ENCODE measurements at places on chromosomes 3 and 15. TPM values are rescaled to one million over a fixed set of nuclear protein-coding genes. Genes with fewer than 3 reads are reported as not detected.
A peak's percentile ranks its signal among the peaks of the same experiment; 100 is the strongest.

LRRK1 gene
- 1.5 TPM for total RNA-seq

DNA sequence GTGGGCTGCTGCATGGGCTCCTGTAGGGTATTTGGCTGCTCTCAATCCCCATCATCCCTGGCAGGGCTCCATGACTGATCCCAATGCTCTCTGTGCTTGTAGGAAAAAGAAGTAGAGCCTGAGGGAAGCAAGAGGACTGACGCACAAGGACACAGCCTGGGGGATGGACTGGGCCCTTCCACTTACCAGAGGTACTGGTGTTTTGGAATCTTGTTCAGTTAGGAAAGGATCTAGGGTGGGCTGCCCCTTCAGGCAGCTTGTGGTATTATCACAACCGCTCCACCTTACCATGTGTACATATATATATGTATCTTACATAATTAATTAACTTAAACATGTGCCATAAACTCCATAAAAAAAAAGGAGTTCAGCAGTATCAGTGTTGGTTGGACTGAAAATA is 1.3 kb downstream of the SLC28A2 start:
- no peaks in the 10 kb centered on the region for H3K4me1 ChIP-seq
- DNase-seq, result no peak
- no peak overlapping the region for H3K27ac ChIP-seq
- no peak overlapping the region for H3K4me3 ChIP-seq

- peak overlapping the region; percentile 72 for H3K27ac ChIP-seq
- peaks cover 2% of the 10 kb centered on the region for H3K4me1 ChIP-seq
- peaks cover 7% of the 10 kb centered on the region for H3K36me3 ChIP-seq
- H3K4me3 ChIP-seq, result no peak overlapping the region
Measured at GRCh38 chr3:127254033-127254644, 33.7 kb downstream of the PRR20G start.

DHX36 gene
- 147 TPM for total RNA-seq

DNA sequence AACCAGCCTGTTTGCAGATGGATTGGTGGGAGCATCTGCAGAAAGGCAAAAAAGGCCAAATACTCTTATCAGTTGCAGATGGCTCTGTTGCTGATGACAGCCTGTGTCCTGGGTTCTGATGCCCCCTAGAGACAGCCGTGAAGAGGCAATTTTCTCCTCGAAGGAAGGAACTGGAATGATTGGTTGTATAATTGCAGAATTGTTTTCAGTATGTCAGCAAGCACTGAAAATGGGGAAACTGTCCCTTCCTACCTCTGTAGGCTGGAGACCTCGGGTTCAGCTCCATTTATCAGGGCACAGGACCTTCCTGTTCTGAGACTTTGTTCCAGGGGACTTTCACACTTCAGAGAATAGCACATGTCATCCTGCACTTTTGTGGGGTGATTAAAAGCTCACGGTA is 103.0 kb downstream of the PGPEP1L start:
- peaks cover 6% of the 10 kb centered on the region for H3K36me3 ChIP-seq
- peaks cover 15% of the 10 kb centered on the region for H3K27me3 ChIP-seq

- no peak overlapping the region for H3K4me3 ChIP-seq
- H3K27me3 ChIP-seq, result no peaks in the 10 kb centered on the region
- no peak for DNase-seq
- peaks cover under 1% of the 10 kb centered on the region for H3K36me3 ChIP-seq
- H3K4me1 ChIP-seq, result no peaks in the 10 kb centered on the region
Measured at GRCh38 chr15:83927704-83928391, 273.9 kb downstream of the ADAMTSL3 start.

GRCh38 chr3:178079966-178080365 is 456.3 kb upstream of the KCNMB2 start:
- no peak for DNase-seq
- H3K27me3 ChIP-seq, result peaks cover 2% of the 10 kb centered on the region
- peaks cover 13% of the 10 kb centered on the region for H3K4me1 ChIP-seq
- no peaks in the 10 kb centered on the region for H3K36me3 ChIP-seq
- no peak overlapping the region for H3K4me3 ChIP-seq
- H3K27ac ChIP-seq, result no peak overlapping the region

- H3K27me3 ChIP-seq, result no peaks in the 10 kb centered on the region
- no peak for DNase-seq
- no peaks in the 10 kb centered on the region for H3K36me3 ChIP-seq
Measured at GRCh38 chr3:23767546-23767945, 38.2 kb upstream of the UBE2E1 start.

DNA sequence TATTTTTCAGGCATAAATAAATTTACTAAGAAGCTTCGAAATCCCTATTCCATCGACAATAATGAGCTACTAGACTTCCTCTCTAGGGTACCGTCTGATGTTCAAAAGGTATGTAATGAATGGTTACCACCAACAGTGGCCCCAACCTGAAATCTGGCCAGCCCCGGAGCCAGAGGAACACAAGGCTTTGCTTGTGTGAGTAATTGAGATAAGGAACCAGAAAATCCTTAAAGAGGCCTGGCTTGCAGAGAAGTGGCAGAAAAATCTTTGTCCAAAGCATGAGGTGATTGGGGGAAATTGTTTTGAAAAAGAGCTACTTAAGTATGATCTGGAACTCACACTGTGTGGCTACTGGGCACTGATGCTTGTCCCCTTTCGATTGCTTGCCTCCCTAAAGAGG is 245.3 kb downstream of the MCTP2 start:
- H3K27me3 ChIP-seq, result peaks cover 4% of the 10 kb centered on the region
- H3K4me1 ChIP-seq, result peaks cover 28% of the 10 kb centered on the region
- no peak overlapping the region for H3K27ac ChIP-seq
- no peak overlapping the region for H3K4me3 ChIP-seq
- no peaks in the 10 kb centered on the region for H3K36me3 ChIP-seq
- DNase-seq, result no peak

THAP10 gene
- 3.3 TPM for total RNA-seq

STAC gene
- 1.2 TPM for total RNA-seq

DNA sequence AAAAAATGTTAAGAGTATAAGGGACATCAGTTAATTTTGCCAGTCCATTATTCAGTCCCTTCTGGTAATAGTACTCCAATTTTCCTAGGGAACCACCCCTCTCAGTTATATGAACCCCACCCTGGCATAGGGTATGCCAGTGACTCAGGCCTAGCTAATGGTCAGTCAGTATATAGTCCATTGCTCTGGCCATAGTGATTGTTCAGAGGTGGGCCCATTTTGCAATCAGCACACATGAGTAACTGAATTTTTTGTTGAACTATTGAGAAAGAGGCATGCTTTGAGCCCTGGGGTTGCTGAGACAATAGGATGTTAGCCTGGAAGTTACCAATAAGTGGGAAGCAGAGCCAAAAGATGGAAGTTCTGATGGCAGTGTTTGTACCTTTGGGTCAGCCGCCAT is 4.1 kb downstream of the LRCH3 start:
- DNase-seq, result no peak
- H3K27me3 ChIP-seq, result peaks cover 12% of the 10 kb centered on the region
- peaks cover 2% of the 10 kb centered on the region for H3K4me1 ChIP-seq
- H3K27ac ChIP-seq, result no peak overlapping the region

- no peak for DNase-seq
- no peaks in the 10 kb centered on the region for H3K36me3 ChIP-seq
- H3K27ac ChIP-seq, result no peak overlapping the region
- no peak overlapping the region for H3K4me3 ChIP-seq
- H3K4me1 ChIP-seq, result no peaks in the 10 kb centered on the region
Measured at GRCh38 chr3:104362319-104362718, 1004.4 kb upstream of the ALCAM start.

DNA sequence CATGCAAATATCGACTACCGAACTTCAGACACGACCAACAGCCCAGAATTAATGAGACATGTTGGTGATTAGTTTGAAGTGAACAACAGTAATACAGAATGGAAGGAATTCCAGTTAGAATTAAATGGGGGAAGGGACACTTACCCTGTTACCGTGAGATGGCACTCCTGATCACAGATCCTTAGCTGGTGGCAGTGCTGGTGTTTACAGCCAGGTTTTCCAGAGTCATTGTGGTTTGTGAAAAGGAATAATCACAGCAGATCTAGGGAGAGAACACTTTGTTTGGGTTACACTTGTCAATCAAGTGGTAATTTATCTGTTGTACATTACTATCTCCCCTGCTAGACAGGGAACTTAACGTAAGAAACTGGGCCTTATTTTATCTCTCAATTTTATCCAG is 217.4 kb downstream of the ADAMTS9 start:
- no peak for DNase-seq
- H3K36me3 ChIP-seq, result peaks cover 10% of the 10 kb centered on the region
- H3K27me3 ChIP-seq, result no peaks in the 10 kb centered on the region
- H3K4me3 ChIP-seq, result no peak overlapping the region
- H3K4me1 ChIP-seq, result peaks cover 4% of the 10 kb centered on the region
- H3K27ac ChIP-seq, result no peak overlapping the region

GRCh38 chr3:159586571-159587202 is 401.9 kb upstream of the IL12A start:
- H3K27me3 ChIP-seq, result peaks cover 5% of the 10 kb centered on the region
- peak; percentile 62 for DNase-seq
- no peak overlapping the region for H3K27ac ChIP-seq
- no peak overlapping the region for H3K4me3 ChIP-seq
- no peaks in the 10 kb centered on the region for H3K36me3 ChIP-seq

GRCh38 chr15:63628123-63628822 is 31.1 kb downstream of the FBXL22 start:
- peaks cover 3% of the 10 kb centered on the region for H3K27me3 ChIP-seq
- no peak for DNase-seq
- peaks cover 13% of the 10 kb centered on the region for H3K36me3 ChIP-seq

C15orf61 gene
- total RNA-seq, result 7.5 TPM

RCCD1 gene
- 11.5 TPM for total RNA-seq

KCNMB3 gene
- total RNA-seq, result 2.5 TPM

- H3K4me1 ChIP-seq, result no peaks in the 10 kb centered on the region
- no peak overlapping the region for H3K27ac ChIP-seq
- H3K36me3 ChIP-seq, result no peaks in the 10 kb centered on the region
- DNase-seq, result no peak
- H3K27me3 ChIP-seq, result no peaks in the 10 kb centered on the region
- H3K4me3 ChIP-seq, result no peak overlapping the region
Measured at GRCh38 chr15:38745126-38745525, 180.5 kb upstream of the RASGRP1 start.

- H3K27me3 ChIP-seq, result peaks cover 24% of the 10 kb centered on the region
- peaks cover 6% of the 10 kb centered on the region for H3K36me3 ChIP-seq
- no peak overlapping the region for H3K27ac ChIP-seq
- no peak overlapping the region for H3K4me3 ChIP-seq
Measured at GRCh38 chr3:129004639-129005295, 3.7 kb downstream of the EFCC1 start.

MAGI1 gene
- total RNA-seq, result 46.5 TPM

DNA sequence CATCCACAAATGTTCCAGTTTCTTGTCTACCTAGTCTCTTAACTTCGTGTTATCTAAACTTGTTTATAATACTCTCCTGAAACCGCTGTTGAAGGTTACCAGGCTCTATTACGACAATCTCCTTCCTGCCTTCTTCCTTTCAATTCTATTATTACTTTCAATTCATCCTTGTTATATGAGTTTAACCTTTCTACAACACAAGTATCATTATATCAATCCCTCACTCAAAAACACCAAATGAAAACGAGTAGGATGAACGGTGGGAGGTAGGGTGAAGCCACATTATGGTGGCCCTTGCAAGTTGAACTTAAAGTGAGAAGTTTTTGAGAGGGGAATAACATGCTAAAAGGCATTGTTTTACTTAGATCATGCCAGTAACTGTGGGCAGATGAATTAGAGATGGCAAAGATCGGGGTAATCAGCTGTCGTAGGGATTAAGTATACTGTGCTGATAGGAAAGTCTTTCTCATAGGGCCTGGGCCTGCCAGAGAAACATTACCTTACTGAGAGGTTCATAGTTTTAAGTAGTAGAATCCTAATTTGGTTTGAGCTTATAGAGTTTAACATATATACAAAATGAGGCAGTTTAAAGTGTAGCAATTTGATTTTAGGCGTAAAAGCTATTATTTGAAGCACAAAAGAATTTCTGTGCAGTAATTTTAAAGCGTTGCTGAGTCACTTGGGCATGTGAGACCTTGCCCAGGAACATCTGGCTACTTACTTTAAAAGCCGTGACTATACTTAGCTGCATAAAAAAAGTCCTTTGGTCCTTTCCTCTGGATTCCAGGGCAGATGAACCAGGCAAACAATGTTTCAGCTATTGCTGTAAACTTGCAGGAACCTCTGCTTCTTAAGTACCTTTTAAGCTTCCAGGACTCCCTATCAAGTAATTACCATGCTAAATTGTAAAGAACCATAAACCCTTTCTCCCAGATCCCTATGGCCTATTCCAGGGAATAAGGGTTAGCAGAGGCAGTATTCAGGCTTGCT is 3.3 kb upstream of the CEP97 start:
- H3K4me3 ChIP-seq, result no peak overlapping the region
- H3K27ac ChIP-seq, result no peak overlapping the region
- no peak for DNase-seq
- H3K36me3 ChIP-seq, result no peaks in the 10 kb centered on the region

SMCO1 gene
- total RNA-seq, result not detected

DNA sequence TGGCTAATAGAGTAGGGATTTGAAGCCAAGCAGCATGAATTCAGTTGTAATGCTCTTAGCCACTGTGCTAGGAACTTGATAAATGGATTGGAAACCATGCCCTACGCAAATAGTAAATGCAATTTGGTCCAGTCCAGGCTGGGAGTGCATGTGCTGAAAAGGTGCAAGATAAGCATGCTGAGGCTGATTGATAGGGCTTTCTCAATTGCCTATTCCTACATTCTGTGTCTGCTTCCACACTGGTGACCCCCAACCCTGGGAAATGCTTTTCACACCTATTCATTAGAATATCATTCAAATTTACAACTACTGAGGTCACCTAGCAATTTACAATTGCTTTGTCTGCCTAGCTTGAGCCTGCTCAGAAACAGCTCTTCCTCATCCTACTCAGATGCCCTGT is 84.7 kb upstream of the SLC25A36 start:
- H3K4me3 ChIP-seq, result no peak overlapping the region
- H3K27me3 ChIP-seq, result no peaks in the 10 kb centered on the region
- H3K27ac ChIP-seq, result no peak overlapping the region

DNA sequence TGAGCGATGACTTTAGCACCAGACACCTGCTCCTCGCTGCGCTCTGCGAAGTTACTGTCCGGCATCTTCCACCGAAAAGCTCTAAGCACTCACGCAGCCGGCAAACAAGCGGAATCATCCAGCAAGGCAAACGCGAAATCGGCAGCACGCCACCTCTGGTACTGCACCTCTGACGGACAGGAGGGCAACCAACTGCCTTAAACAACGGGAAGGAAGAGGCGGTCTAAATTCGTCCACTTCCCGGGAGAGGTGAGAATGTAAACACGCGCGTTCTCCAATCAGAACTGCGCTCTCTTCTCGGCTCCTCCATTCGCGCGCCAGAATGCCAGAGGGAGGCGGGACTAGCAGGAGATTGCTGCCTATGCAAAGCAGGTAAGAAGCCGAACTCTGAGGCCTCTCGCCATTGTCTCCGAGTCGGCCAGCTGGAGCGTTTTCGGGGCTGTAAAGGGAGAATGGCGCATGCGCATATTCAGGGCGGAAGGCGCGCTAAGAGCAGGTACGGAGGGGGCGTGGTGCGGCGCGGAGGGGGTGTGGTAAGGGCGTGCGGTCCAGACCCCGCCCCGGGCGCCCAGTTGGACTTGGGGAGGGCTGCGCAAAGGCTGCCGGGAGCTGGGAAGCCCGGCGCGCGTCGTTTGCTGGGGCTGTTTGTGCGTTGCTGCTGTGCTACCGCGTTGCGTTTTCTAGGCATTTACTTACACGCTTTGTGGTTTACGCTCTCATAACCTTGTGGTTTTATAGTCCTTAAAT is at the start of the genes BTD and HACL1:
TSS of gene BTD (plus strand) at position 347 of the 747 bp plus-strand sequence. CDS start 33,695 bp downstream, outside the sequence.
TSS of gene HACL1 (minus strand) at position 171 of the 747 bp plus-strand sequence. CDS start at position 65, 106 bp downstream.
- peak within 1 kb of the TSS; percentile 99 for H3K4me3 ChIP-seq
- peaks cover 6% of the 10 kb centered on the region for H3K4me1 ChIP-seq
- peaks cover 13% of the 10 kb centered on the region for H3K36me3 ChIP-seq
- H3K27me3 ChIP-seq, result peaks cover 4% of the 10 kb centered on the region
- DNase-seq, result peak; percentile 98

- H3K27me3 ChIP-seq, result peaks cover 11% of the 10 kb centered on the region
- H3K4me3 ChIP-seq, result no peak overlapping the region
- peaks cover 38% of the 10 kb centered on the region for H3K4me1 ChIP-seq
- peak overlapping the region; percentile 7 for H3K27ac ChIP-seq
- DNase-seq, result no peak
- peaks cover 15% of the 10 kb centered on the region for H3K36me3 ChIP-seq
Measured at GRCh38 chr15:28114721-28115622, 15.9 kb upstream of the OCA2 start.

All from glutamatergic neuron (in vitro differentiated cells).